NCI-H2029 (cell line): ENCODE measurements at places on chromosomes 5 and 9.
A peak's percentile ranks its signal among the peaks of the same experiment; 100 is the strongest.

DNA sequence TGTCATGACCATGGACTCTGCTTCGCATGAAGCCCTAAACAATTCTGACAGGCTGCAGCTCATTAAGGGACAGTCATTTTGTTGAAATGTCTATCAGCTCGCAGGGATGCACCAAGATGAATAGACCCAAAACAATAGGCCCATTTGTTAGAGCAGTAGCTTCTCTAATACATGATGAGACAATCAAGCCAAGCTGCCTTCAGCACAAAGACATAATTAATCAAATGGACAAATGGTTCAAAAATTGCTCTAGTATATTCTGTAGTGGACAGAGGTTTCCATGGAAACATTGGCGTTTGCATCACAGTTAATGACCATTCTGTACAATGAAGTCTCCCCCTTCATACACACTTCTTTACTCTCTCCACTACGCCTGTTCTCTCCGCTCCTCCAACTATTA lies 274.6 kb downstream of the ANXA1 start:
- no peak for DNase-seq

GRCh38 chr5:81417052-81417451 lies 23.1 kb upstream of the ACOT12 start:
- no peak for DNase-seq

DNA sequence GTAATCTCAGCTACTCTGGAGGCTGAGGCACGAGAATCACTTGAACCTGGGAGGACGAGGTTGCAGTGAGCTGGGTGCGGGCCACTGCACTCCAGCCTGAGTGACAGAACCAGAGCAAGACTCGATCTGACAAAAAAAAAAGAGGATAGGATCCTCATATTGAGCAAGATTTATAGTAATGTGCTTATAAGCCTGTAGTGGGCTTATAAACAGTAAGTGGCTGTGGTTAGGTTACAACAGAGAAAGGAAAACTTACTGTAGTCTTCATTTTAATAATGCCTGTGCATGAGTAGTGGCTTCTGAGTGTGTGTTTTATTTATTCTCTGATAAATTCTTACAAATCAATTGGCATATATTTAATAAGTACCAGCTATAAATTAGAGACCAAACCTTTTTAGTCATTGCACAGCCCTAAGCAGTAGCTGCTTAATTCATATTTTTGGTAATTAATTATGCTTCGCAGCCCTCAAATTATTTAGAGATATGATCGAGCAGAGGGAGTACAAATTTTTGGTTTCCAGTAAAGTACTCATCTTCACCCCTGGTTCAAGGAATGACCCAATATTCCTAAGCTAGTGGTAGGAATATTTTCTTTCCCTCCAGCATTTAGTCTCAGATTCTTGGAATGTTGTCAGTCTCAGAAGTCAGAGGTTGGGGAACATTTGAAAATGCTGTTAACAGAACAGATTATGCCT lies 73.8 kb upstream of the KLF9 start:
- DNase-seq: no peak

DNA sequence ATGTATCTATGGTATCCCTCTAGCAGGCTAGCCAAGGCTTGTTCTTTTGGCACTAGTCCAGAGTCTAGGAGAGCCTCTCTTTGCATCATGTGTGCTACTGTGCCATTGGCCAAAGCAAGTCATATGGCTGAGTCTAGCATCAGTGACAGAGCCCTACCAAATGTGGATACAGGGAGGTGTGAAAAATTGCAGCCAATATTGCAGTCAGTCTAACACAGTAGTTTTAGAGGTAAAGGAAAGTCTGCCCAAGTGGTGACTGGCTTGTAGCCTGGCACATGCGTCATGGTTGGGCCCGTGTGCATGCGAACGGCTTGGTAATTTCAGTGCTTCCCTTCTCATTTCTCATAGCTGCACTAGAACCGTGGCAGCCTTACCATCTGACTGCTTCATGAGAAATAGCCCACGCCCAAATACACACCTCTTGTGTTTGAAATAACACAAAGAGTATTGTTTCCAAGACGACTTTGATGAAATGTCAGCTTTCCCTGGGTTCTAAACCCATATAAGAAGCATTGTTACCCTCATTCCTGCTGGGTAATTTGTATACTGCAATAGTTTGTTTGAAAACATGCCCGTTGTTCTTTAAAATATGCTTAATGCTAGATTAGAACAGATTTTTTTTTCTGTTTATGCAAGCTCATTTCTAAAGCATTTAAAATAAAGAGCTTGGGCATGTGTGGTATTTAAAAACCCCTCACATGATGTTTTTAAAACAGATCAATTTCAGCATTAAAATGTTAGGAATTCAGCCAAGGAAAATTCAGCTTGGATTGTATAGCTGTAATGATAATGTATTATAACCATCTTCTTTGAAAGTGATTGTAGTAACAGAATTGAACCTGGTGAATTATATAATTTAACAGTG lies 113.2 kb downstream of the TLE4 start:
- no peak for DNase-seq

DNA sequence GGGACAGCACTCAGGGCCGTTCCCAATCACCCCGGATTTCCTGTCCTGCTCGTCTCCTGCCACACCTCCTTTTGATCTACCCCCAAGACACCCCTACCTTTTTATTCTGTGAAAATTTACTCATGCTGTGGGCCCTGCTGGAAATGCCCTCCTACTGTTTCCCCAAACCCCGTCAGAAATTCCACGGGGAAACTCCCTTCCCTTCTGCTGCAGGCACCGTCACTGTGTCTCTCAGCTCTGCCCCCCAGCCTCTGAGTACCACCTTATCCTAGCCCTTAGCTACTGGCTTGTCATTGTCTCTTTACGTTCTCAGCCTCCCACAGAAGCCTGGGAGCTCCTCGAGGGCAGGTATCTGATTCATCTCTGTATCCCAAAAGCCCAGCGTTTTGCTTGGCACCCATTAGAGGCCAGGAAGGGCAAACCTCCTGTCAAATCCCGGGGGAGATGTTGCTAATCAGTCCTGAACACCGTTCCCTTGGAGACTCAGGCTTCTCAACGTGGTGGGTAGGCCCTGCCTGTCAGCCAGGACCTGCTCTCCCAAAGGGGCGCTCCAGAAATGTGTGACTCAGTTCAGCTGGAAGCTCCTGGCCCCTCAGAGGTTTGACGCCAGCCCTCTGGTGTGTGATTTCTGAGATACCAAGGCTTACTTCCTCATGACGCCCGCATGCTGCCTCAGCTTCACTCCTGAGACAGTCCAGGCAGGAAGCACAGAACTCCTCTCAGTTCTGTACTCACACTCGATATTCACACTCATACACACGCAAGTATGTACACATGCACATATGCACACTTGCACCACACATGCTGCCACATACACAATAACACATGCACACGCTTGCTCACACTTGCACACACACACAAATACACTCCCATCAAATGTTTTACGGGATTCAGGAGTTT lies 50.7 kb upstream of the GRHPR start:
- no peak for DNase-seq

GRCh38 chr5:137945825-137946224 lies 56.6 kb downstream of the PKD2L2 start:
- no peak for DNase-seq

GRCh38 chr5:144812763-144813162 lies 642.1 kb downstream of the KCTD16 start:
- DNase-seq: no peak

GRCh38 chr9:21688108-21689102 lies 114.0 kb upstream of the MTAP start:
- peak; percentile 80 for DNase-seq

- DNase-seq: no peak
Observed at GRCh38 chr9:129557192-129558036, 63.5 kb downstream of the C9orf50 start.

DNA sequence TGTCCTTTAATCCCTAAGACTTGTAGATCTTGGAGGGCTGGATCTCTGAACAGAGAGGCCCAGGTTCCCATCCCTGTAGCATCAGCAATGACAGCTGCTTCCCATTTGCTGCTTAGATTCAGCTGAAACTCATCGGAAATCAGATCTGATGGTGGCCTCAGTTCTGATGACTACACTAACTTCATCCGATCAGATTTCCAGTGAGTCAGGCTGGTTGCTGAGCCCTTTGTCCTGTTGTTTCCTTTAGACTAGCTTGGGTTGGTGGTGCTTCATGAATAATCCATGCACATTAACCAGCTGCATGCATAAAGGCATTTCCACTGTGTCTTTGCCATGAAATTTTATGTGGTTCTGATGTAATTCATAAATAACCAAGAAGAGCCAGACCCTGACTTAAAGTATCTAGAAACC lies 195.2 kb upstream of the TUT7 start:
- no peak for DNase-seq

DNA sequence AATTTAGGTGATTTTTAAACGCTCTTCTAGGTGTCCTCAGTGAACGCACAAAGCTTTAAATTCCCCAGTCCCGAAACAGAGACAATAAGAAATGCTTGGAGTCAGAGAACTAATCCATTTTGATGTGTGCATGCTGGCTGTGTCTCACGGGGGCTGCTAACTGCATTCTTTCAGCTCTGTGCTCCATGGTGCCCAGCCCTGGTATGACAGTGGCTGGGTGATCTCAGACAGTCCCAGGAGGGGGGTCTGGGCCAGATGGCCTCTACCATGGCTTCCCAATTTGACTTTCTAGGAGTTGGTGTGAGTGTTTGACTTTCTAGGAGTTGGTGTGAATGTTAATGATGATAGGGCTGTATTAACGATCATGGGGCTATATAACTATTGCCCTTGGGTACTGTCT lies 12.1 kb downstream of the OLFM1 start:
- no peak for DNase-seq

DNA sequence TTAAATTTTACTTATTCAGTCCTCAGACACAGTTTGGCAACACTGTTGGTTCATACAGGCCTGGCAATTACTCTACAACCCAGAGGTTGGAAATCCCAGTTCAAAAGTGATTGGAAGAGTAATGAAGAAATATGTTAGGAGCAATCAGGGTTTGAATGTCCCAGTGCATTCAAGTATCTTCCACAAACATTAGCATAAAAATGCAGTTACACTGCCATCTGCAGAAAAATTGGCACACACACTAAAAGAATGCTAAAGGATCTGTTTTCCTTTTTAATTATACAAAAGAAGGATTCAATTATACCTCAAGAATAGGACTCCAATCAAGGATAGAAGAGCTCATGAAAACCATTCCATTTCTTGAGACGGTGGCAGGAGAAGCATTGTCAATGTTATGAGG lies 130.2 kb downstream of the DNAH5 start:
- DNase-seq: no peak

GRCh38 chr5:146832985-146833732 lies 45.4 kb downstream of the PPP2R2B start:
- no peak for DNase-seq

DNA sequence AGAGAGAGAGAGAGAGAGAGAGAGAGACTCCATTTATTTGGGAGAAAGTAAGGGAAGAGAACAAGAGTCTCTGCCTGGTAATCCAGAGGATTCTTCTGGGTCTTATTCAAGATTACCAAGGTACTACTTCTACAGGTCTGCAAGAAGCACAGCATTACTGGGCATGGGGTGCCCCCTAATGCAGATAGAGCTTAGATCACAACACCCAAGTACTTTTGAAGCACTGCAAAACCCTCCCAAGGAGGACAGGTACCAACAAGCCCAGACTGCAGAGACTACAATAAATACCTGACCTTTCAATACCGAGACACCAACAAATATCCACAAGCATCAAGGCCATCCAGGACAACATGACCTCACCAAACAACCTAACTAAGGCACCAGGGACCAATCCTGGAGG lies 94.7 kb upstream of the PHF24 start:
- no peak for DNase-seq
